ENCODE measurements at places on chromosomes 5 and 9.

DNA sequence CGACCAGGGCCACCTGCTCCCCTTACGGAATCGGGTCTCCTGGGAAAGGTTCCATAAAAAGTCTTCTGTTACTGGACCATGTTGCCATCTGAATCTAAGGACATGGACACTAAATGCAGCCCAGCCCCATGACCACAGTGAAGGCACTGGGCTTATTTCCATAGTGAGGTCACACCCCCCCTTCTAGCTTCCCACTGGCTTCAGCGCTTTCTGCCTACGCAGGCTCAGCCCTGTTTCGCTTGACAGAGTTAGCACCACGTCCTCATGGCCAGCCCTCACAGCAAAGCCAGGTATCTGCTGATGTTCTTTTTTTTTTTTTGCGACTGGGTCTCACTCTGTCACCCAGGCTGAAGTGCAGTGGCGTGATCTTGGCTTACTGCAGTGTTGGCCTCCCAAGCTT, 14.1 kb downstream of the UCK1 start:
- DNase-seq: no peak

DNA sequence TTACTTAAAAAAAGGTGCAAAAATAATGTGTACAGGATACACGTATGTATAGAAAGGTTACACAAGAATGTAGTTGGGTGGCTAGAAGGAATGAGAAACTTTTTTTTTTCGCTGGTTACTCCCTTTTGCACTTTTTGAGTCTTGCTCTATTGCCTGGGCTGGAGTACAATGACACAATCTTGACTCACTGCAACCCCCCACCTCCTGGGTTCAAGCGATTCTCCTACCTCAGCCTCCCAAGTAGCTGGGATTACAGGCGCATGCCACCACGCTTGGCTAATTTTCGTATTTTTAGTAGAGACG, 15.8 kb downstream of the FBXW11 start:
- no peak for DNase-seq

- no peak for DNase-seq
Observed at GRCh38 chr9:974996-975739, 1.3 kb upstream of the DMRT3 start.

GRCh38 chr5:23400951-23401350, 106.5 kb upstream of the PRDM9 start:
- no peak for DNase-seq

GRCh38 chr9:114086607-114087006, 8.5 kb upstream of the AMBP start:
- DNase-seq: no peak

DNA sequence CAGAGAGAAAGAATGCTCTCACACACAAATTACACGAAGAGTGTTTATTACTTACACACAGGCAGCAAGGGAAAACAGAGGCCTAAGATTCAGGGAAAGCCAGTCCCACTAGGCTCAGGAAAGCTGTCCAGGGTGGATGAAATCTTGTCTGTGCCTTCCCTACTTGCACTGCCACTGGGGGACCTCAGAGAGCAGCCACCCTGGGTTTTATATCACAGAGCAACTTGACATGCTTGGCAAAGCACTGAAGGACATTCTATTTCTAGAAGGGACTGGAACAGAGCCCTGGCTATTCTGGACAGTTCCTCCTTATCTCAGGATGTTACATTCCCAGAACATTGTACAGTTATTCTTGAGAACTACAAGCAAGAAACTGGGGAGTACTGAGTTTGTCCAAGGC, 7.5 kb upstream of the PRSS3 start:
- no peak for DNase-seq

GRCh38 chr5:6273090-6273735, 105.1 kb downstream of the MED10 start:
- no peak for DNase-seq

DNA sequence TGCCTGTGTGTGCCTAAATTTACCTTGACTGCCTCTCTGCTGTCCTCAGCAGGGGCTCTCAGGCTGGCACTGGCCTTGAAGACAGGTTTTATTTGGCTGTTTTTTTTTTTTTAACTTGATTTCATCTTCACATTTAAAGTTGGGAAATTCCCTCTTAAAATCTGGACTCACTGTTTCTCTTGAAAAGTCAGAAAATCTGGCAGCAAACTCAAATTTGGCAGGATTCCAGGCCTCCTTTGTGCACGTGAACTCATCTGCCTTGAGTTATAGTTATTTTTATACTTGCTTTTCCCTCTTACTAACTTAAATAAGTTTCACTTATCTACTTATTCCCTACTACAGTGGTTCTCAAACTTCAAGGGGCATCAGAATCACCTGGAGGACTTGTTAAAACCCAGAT, 118.4 kb upstream of the MAP3K1 start:
- DNase-seq: no peak
